RWPE2 (cell line): ENCODE measurements at places on chromosomes 5 and 9.

DNA sequence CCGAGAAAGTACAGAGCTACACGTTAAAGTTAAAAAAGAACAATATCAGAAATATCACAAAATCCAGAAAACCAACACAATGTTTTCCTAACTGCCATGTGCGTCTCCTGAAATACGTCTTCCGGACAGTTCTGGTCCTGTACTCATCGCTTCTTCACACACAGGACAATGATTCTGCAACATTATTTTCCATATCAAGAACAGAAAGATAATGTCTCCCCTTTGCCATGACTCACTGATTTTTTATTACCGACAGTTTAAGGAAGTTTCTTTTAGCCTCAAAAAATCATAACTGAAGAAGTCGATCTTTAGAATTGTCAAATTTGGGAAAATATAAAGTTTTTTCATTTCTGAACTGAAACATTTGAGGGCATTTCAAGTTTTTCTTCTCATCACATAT lies 2.5 kb downstream of the TBC1D9B start:
- DNase-seq, result no peak

DNA sequence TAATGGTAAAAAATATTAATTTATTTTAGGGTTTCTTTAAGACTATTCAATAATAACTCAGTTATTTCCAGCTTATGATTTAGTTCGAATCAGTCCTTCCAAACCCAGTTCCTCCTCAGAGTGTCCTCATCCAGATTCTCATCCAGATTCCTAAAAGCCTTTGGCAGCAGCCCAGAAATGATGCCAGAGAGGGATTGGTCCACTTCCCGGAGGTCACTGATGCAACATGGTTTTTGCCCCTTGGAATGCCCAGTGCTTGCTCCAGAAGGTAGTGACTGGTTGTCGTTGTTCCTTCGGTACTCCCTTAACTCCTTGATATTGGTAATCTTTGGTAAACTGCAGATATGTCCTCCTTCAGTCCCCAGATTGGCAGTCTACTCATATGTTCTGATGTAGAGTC lies 493.1 kb upstream of the DMAC1 start:
- no peak for DNase-seq

DNA sequence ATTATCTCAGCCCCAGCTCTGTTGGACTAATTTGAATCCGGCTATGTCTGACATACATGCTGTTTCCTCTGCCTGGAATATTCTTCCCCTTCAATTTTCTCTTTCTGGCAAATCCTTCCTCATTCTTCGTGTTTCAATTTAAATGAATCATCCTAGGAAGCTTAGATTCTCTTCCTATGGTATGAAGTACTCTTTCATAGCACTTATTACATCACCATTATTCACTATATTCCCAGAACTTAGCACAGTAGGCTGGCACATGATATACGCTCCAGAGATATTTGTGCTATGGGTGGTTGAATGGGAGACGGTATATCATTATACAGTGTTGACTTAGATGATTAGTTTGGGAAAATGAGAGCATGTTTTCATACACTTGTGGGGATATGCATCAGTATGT lies 91.0 kb upstream of the JAK2 start:
- no peak for DNase-seq

DNA sequence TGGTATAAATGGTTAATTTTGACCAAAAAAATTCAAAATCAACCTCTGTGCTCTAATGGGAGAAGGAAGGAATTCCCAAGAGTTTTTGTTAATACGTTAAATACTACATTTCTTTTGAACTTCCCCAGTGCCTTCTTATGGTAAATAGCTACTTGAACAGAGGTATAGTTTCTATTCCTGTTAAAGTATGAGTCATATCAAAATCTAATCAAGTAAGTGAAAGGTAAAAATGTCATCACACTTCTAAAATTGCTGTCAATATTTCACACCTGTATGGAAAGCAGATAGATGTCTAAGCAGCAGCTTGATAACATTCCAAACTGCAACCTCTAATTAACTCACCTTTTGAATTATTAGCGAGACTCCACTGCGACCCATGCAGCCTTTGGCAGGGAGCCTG lies 214.1 kb upstream of the MEF2C start:
- DNase-seq, result no peak

- no peak for DNase-seq
Measured at GRCh38 chr9:130341128-130341527, 75.6 kb downstream of the HMCN2 start.

DNA sequence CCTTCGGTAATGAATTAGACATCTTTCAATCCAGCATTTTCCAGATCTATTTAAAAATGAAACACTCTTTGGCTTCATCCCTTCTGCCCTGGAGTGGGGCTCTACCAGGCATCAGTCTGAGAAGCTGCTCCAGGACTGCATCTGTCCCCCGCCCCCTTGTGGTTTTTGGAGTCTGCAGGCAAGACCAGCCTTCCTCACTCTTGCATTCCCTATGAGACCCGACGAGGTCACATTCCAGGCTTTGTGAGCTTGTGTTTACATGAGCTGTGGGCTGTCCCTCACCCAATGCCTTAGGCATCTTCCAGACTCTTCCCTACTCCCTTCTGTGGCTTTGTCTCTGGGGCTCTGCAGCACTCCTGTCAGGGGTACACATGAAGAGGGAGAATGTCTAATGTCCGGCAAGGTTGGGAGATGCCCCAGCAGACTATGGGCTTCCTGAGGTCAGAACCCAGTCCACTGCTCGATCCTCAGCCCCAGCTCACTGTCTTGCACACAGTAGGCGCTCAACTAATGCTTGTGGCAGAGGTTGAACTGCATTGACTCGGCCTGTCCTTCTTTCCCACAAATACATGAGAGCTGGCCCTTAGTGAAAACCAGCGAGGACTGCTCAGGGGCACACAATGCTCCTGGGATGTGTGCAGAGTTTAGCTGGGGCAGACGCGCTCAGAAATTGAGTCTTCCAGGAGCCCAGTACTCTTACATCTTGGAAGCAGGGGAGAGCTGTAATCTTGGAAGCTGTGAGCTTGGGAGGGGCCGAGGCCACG lies 11.7 kb upstream of the GADD45G start:
- no peak for DNase-seq

DNA sequence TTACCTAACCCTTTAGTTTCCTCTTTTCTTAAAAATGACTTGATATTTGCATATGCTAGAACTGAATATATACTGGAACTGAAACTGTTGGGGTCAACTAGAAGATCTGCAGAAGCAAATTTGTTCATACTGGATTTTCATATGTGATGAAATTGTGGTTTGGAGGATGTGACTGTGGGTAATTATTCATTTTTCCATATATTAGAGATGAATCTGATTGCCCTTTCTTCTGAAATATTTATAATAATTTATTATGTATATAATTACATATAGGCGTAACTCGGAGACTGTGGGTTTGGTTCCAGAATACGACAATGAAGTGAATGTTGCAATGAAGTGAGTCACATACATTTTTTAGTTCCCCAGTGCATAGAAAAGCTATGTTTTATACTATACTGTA lies 149.1 kb downstream of the ATP10B start:
- DNase-seq, result no peak

DNA sequence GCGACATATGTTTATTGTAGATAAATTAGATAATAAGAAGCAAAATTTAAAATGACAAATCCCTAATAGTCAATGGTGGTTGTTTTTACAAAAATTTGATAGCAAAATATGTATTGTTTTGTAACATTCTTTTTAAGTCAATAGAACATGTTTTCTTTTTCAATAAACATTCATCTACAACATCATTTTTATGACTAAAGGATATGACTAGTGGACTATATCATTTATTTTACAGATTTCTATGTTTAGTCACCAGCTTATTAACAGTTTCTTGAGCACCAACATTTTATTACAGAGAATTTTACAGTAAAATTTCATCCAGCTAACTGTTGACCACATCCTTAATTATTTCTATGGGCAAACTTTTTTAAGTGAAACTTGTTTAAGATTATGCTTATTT lies 114.7 kb upstream of the IL7R start:
- DNase-seq, result no peak

- no peak for DNase-seq
Measured at GRCh38 chr9:15240927-15241326, 66.1 kb downstream of the TTC39B start.

DNA sequence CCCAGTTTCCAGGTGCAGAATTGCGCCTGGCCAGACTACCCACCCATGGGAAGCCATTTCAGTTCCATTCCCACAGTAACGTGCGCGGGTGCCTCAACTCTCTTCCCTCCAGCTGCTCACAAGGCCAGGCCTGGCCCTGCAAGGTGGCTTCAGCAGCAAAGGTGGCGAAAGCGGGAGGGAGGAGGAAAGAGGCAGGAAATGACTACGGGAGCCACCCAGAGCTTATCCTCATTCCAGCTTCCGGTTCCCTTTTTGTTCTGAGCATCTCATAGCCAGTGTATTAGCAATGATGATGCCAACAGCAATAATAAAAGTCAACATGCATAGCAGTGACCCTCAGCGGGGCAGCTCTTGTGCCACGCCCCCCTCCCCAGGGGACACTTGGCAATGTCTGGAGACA lies 101.5 kb upstream of the BOD1 start:
- DNase-seq, result no peak

DNA sequence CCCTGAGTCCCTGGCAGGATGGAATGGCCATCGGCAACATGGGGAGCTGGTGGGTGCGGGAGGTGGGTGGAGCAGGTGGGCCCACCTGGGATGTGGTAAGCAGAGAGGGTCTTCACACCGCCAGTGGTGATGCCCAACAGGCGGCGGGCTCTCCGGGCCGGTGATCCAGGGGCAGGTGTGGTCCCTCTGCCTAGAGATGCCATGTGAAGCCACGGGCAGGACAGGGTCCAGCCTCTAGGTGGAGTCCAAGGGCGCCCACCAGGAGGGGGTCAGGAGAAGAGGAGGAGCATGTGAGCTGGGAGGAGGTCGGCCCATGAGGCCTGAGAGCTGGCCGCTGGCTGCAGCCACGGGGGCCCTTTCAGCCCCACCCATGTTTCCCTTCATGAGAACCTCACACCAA lies 221.1 kb downstream of the FANCC start:
- DNase-seq, result no peak

DNA sequence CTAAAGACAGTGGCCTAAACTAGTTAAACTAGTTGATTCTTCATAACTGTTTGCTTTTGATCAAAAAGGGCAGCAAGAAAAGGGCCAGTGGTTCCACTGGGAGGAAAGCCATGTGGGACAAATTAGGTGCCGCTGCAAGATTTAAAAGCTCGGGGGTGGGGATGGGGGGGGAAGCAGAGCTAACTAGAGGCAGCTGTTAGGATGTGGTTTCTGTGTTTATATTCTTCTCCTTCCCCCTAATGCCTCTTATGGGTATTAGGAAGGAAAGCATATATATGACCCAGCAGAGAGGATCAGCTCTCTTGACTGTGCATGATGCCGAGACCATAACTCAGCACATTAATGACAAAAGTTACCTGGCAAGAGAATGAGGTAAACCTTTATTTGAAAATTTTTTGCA lies 65.7 kb downstream of the EFNA5 start:
- DNase-seq, result no peak

GRCh38 chr9:92392690-92393089 lies 11.7 kb downstream of the OGN start:
- DNase-seq, result no peak

- DNase-seq, result no peak
Measured at GRCh38 chr5:133262690-133263089, 210.9 kb downstream of the HSPA4 start.

DNA sequence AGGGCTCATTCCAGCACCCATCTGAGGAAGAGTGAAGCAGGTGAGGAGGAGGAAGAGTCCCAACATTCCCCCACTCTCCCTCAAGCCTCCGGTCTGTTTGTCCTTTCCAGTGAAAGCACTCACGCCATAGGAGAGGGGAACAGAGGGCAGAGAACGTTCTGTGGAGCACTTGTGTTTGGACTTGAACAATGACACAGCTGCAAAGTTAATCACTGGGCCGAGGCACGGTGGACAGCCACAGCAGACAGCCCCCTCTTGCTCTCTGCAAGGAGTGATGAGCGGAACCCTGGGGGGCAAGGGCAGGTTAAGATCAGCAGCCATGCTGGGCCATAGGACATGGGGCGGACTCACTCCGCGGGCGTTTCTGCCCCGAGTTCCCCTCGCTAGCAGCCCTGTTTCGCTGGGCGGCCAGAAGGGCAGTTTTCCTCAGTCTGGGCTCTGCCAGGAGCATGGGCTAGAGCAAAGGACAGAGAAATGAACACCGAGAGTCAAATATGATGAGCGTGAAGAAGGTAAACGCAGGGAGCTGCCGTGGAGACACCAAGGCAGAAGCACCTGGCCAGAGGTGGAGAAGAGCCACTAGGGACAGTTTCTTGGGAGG lies 185.7 kb downstream of the GAPVD1 start:
- DNase-seq, result no peak

GRCh38 chr5:120141076-120141475 lies 323.0 kb upstream of the PRR16 start:
- no peak for DNase-seq

- no peak for DNase-seq
Measured at GRCh38 chr9:97501177-97501971, at the start of gene TMOD1. Gene TMOD1, plus strand, starts transcription at chr9:97501666. Its CDS starts 22,523 bp downstream, at chr9:97524189.

- no peak for DNase-seq
Measured at GRCh38 chr5:160089531-160089930, 29.7 kb downstream of the PWWP2A start.

DNA sequence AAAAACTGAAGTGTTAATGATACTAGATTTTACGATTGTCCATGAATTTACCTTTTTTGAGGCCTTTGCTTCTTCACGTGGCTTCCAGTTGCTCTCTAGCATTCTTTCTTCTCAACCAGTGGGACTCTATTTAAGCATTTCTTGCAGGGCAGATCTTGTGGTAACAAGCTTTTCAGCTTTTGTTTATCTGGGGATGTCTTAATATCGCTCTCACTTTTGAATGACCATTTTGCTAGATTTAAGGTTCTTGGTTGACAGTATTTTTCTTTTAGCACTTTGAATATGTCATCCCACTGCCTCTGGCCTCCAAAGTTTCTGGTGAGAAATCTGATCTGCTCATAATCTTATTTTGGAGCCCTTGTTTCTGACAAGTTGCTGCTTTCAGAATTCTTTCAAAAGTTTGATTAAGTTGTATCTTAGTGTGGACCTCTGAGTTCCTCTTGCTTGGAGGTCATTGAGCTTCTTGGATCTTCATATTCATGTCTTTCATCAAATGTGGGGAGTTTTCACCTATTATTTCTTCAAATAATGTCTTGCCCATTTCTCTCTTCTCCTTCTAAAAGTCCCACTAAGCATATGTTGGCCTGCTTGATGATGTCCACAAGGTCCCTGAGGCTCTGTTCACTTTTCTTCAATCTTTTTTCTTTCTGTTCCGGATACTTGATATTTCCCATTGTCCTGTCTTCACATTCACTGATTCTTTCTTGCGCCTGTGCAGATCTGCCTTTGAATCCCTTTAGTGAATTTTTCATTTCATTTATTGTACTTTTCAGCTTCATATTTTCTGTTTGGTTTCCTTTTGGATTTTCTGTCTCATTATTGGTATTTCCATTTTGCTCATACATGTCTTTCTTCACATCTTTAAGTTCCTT lies 8.8 kb downstream of the EXOC3 start:
- no peak for DNase-seq
